ENCODE measurements at places on chromosomes 1 and 21.

DNA sequence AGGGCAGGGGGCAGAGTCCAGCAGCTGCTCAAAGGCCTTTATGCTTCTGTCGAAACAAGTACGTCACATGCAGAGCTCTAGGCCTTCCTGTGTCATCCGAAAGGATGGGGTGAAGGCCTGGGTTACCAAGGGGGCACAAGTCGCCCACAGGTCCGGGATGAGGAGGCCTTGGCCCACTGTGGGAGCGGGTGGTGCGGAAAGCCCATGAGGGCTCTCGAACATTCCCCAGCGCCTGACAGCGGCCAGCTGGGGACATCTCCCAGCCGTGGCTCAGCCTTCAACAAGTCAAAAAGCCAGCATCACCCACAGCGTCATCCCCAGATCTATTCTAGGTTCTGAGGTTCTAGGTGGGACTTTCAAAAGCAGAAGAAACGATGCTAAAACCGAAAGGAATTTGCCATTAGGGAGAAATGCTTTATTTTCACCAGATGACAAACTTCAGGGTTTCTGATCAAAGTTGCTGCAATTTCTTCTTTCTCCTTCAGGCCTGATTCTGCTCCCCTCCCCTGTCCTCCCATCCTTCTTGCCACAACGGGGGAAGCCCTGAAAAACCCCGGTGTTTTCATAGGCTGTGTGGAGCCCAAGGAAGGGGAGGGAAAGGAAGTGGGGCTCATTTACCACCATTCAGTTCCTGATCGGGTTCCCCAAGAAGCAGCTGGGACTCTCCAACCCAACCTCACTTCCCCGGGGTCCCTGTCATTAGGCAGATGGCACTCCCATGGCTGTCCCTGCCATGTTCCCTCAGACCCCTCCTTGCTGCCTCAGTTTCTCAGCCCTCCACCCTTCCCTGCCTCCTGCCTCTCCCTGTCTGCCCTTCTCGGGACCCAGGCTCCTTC, 17.6 kb downstream of the GPR137B start:
- DNase-seq: no peak

DNA sequence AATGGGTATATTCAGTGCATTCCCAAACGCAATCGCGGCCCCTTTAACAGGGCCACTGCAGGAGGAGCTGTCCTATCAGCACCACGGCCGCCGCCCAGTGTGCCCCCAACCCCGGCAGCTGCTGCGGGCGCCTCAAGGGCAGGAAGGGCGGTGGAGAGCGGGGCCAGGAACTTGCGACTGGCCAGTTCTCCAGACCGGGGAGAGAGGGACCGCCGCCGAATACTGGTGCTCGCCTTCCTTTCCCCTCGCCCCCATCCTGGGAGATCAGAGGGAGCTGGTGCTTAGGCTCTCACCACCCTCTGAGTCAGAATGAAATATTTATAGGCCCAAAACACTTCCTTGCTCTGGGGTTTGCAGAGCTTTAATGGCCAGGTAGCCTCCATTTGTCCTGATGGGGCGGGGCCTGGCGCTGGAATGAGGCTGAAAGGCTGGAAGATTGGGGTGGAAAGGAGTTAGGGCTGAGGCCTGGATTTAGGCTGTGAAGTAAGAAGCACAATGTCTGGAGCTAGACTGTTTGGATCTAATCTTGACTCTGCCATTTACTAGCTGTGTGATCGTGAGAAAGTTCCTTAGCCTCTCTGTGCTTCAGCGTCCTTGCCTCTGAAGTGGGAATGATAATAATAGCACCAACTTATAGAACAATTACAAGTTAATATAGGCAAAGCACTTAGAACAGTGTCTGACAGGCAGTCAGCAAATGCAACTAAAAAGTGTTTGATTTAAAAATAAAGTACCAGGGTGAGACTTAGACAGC, 75.5 kb downstream of the NAV1 start:
- DNase-seq: no peak

DNA sequence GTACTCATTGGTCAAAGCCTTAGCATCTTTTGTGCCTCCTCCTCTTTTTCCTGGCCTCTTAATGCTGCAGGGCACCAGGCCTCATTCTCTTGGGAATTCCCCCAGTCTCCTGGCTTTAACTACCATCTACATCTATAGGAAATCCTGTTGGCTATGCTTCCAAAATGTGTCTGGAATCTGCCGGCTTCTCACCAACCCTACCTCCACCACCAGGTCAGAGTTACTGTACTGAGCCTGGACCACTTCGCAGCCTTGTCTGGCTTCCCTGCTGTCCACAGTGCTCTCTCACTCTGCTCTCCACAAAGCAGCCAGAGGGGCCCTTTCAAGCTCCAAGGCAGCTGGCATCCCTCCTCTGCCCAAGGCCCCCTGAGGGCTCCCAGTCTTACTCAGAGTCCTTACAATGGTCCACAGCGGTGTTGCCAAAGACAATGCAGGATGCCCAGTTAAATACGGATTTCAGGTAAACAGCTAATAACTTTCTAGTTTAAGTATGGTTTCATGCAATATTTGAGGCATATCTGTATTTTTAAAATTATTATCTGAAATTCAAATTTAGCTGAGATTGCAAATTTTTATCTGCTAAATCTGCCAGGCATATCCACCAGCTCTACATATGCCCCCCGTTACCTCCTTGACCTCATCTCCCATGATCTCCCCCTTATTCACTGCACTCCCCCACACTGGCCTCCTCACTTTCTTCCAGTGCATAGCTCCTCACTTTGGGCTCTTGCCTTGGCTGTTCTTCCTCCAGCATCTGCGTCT, 34.5 kb upstream of the FAM163A start:
- no peak for DNase-seq

- no peak for DNase-seq
These were observed 153.0 kb upstream of the WNT4 start for GRCh38 chr1:22295856-22296255.

DNA sequence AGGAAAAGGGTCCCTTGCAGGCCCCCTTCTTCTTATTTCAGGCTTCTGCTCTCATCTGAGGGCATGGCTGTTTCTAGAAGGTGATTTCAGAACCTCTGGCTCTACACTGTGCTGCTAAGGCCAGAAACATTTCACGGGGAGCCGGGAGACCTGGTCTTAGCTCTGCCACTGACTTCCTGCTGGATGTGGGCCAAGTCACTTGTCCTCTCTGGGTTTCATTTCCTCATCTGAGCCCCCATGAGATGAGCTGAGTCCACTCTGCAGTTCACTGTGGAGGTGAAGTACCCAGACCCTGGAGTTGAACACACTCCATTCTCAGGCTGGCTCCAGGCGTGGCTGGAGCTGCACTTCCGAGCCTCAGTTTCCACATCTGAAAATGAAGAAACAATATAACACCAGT, 2.1 kb downstream of the PADI1 start:
- no peak for DNase-seq

DNA sequence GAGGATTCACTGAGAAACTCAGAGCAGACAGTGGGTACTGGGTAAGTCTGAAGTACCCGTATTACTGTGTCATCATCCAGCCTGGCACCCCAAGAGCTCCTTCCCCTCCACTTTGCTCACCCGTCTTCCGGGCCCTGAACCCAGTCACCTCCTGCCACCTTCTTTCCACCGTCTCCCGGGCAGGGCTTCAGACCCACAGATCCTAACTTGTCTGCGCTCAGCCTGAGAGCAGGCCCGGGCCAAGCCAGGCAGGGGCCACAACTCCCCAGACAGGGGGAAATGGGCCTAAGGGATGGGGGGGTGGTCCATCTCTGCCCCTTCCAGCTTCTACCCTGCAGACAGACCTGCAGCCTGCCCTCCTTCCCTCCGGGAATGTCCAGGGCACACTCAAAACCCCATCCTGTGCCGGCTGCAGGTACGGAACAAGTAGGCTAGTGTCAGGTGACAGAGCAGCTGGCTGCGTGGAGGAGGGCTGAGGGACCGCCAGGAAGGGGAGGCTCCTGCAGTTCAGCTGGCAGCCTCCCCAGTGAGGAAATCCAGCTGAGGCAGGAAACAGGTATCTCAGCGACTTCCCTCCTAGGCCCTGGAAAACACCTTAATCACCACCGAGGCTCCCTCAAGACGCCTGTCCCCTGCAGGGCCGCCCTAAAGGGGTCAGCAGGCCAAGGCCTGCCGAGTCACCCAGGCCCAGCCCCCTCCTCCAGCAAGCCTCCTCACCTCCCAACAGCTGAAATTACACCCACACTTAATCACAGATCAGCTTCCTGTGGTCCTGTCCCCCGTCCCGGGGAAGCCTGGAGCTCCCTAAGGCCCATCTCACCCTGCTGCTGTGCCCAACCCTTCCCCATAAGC, 3.5 kb downstream of the HSPG2 start:
- no peak for DNase-seq

DNA sequence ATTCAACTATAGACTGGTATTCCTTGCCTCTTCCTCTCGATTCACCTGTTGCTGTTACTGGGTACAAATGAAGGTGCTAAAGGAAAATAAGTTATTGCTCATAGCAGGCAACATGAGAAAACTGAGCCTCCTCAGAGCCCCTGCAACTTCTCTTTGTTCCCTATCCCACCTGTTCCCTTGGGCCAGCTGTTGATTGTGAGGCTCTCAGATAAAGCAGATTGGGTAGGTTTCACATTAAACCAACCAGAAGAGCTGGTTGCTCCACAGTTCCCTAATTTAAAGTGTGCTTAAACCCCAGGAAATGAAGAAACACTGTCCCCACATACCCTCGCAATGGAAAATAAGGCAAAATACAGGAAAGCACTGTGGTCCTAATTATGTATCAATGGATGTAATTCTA, 4.8 kb downstream of the DEDD start:
- no peak for DNase-seq

- no peak for DNase-seq
These were observed 812 bp upstream of the ARF1 start for GRCh38 chr1:228081578-228082213.

- DNase-seq: no peak
These were observed 84.7 kb downstream of the URB2 start for GRCh38 chr1:229710746-229711145.

DNA sequence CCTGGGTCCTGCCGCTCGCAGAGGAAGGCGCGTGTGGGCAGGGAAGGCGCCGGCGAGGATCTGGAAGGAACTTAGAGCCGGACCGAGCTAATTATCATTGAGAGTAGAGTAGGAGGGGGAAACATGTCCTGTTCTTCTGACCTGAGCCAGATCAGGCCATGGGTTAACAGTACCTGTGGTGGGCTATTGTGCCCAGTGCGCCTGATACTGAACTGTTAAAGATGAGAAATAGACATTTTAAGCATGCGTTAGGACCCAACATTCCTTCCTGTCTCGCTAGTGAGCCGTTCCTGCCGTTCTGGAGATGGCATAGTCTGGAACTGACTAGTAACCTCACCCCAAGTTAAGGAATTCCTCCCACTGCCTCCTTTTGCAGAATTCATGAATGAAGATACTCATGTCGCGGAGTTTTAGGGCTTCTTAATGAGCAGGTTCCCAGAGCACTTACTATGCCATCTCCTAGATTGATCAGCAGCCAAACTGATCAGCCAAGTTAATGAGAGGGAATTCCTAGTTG, 870 bp downstream of the STRIP1 start:
- DNase-seq: no peak

- no peak for DNase-seq
These were observed 4.4 kb downstream of the CLEC20A start for GRCh38 chr1:178492341-178492740.

DNA sequence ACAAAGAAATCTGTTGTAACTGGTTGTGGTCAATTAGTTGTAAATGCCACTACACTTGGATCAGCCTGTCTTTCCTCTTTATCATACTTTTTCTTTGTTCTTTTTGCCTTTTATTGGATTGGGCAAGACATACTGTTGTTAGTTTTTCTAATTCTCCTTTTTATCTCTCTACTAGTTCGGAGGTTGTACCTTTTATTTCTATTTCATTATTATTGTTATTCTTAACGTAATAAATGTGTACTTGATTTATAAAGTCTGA, 59.2 kb downstream of the IVNS1ABP start:
- DNase-seq: no peak

DNA sequence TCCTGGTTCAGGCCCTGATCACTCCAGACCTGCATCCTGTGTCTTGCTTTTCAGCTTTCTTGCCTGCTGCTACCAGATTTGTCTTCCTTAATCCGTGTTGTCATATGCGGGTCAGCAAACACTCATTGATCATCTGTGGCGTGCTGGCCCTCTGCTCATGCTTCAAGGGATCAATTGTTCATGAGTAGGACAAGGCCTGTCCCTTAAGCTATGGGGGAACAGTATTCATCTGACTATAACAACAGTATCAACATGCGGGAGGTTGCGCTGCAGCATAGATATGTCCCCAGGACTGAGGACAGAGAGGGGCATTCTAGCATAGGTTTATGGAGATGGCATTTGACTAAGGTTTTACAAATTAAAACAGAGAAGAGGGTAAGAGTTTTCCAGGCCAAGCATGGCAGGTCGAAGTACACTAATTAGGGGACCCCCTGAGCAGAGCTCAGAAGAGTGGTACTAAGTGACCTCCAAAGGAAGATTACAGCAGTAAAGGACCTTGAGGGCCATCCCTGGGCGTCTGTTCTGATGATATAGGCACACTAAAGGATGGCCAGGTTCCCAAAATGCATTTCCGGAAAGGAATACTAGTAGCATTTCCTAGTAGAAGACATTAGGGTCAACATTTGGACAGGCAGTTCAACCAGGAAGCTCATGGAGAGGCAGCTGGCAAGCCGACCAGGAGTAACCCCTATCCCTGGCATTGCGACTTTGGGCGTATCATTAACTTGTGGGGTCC, 811 bp upstream of the ZNF672 start:
- DNase-seq: no peak
